ENCODE measurements at places on chromosomes 11 and 22.

GRCh38 chr11:69642913-69643632 lies 2.1 kb downstream of the CCND1 start:
- DNase-seq = peak; percentile 63

GRCh38 chr11:3609416-3610265 lies 32.2 kb downstream of the ART5 start:
- no peak for DNase-seq

- no peak for DNase-seq
These were observed 239.9 kb downstream of the CNTN5 start for GRCh38 chr11:99260696-99261095.

DNA sequence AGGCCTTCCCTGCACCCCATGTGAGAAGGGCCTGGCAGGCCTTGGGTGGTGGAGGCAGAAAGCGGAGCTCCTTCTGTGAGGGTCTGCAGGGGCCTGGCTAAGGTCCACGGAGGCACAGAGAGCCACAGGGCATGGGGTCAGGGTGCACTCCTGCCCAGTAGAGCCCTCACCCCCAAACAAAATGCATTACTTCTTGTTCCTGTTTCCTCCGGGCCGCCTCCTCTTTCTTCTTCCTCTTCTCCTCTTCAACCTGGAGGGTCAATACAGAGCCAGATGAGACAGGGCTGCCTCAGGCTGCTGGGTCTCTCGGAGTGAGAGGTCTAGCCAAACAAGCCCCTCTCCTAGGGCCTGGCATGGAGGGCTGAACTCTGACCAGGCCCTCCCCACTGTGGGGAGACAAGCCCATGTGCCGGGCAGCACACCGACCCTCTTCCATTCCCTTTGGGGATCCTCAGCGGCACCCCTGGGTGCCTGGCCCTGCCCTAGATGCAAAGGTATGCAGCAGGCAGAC lies 10.3 kb upstream of the NAP1L4 start:
- no peak for DNase-seq

- no peak for DNase-seq
These were observed 12.9 kb upstream of the GNB1L start for GRCh38 chr22:19867617-19868016.

DNA sequence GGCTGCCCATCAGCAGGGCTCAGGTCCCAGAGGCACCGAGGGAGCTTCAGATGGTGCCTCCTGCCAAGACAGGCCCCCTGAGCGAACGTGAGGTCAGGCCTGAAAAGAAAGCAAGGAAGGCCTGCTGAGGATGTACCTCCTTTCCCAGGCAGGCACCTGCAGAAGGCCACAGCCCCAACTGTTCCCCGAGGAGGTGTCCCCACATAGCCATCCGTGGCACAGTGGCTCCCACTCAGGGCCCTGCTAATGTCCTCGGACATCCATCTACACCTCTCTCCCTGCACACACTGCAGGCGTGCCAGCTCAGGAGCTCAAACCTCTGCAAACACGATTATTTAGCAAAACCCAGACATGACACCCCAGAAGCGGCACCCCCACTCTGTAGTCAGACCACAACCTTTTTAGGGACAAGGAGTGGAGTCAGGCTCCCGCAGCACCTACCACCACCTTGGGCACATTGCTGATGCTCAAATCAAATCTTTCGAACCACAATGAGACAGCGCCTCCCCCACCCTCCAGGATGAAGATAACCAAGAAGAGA lies 36.9 kb downstream of the SHANK2 start:
- DNase-seq = no peak

GRCh38 chr11:45332276-45332934 lies 46.3 kb upstream of the SYT13 start:
- peak; percentile 7 for DNase-seq

DNA sequence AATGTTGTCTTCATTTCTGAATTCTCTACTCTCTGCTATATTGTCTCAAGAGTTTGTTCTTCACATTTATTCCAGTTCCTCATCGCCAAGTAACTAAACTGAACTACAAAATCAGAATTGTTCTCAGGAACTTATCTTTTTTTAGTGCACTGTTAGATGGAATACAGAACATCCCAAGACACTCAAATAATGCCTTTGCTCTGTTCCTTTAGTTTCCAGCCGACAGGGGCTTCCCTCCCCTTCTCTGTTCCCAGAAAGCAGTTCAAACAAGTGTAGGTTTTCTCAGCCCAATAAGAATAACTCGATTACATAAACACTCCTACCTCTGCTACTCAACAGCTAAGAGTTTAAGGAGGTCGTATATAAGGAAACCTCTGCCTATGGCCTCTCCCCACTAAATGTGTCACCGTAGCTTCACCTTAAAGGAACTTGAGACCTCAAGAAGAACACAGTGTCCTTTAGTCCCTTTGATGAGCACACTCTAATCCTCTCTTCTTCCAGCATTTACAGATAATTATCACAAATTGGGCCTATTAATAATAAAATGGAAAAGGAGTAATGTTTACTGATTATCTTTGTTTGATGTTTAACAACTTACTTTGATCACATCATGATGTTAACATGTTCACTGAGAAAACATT lies 6.9 kb downstream of the POU2AF3 start:
- no peak for DNase-seq

DNA sequence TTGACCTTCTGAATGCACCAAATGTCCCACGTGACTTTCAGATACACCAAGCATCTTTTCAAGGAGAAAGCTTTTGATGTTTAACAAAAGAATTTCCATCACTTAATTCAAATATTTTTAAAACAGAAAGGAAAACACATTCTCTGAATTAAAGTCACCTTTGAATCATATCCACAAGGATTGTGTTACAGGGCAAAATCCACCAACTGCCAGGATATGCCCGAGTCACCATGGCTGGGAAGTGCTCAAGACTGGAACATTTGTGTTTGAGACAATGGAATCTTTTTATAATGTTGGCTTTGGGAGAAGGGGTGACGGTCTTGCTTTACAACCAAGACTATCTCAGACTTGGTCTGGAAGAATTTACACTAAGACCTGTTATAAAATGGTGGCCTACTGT lies 40.8 kb downstream of the BID start:
- no peak for DNase-seq

GRCh38 chr11:128888034-128888985 lies 2.8 kb upstream of the KCNJ5 start:
- DNase-seq = no peak

DNA sequence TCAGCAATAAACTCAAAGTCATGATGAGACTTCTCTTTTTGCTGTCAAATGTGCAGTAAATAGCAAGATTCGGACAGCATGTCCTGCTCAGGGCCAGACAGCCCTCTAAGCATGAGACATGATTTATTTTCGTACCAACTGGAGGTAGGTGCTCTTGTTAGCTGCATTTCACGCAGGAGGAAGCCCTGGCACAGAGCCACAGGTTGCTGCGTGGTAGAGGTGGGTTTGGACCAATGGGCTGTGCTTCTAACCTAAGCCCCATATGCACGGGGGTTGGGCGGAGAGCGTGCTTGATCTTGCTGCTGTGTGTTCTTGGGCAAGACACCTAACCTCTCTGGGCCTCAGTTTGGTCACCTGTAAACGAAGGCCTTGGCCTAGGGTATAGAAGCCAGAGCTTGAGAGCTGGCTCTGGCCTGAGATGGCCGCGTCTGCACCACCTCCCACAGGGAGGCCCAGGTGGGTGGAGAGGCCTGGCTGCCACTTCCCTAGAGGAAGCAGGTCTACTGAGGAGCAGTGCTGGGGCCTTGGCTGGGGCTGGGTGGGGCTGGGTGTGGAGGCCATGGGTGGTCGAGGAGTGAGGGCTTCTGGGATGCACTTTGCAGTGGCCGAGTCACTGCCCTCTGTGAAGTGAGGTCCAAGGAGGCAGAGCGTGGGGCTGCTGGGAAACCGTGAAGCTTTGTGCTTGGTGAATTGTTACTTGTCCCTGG lies 38.5 kb upstream of the GRAMD4 start:
- no peak for DNase-seq

DNA sequence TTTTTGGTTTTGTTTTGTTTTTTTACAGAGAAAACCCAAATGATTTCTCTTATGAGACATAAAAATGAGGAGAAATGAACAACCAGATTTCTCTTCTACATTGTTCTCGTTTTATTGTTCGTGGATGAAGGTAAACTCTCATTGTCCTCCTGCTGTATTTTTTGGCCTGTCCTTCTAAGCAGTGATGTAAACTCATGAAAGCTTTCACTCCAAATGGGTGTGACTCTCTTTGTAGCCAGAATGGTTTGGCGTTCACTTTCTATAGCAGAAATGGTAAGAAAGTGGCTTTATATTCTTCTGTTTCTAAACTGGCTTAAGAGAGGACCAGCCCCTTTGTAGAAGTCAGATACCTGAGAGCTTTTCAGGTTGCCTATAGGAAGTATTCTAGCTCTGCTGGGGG lies 15.5 kb upstream of the BMAL1 start:
- DNase-seq = no peak

DNA sequence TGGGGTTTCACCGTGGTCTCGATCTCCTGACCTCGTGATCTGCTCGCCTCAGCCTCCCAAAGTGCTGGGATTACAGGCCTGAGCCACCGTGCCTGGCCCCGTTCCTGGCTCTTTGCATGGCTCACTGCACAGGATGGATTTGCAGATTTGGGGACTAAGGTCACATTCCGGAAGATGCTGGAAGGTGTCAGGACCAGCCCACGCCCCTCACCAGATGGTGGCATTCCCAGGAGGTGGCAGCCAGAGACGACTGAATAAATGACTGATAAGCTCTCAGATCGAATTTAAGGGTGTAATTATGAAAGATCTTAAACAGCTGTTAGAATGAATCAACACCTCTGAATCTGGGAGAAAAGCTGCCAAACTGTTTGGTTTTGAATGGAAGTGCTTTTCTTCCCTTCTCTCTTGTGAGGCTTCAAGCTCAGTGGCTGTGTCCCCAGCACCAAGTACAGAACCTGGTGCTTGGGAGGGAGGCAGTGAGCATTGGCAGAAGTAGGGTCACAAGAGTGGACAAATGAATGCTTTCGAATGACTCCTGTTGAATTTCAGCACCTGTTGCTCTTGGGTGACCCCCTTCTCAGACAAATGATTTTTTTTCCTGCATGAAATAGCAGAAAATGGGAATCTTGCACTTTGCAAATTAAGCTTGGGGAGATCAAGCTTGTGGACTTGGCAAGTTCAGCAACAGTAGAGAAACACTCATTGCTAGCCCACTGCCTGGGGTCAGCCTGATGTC lies 69.6 kb downstream of the KIAA1671 start:
- no peak for DNase-seq

GRCh38 chr11:122269824-122270223 lies 153.8 kb upstream of the BLID start:
- no peak for DNase-seq

DNA sequence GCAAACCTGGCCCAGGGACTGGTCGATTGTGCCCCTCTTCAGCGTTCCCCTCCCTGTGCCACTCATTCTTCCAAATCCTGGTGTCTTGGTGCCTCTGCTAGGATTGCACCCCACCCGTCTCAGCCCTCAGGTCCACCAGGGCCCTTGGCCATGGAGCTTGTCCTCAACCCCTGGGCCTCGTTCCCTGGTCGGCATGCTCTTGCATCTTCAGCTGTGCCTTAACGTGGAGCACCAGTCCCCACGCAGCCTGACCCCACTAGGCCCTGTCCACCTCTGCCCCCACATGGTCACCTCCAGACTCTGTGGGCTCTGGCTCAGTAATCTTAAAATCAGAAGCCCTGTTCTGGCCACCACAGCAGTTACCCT lies 61.1 kb downstream of the OSBP2 start:
- DNase-seq = no peak

GRCh38 chr22:23233752-23234408 lies 53.6 kb downstream of the BCR start:
- DNase-seq = no peak

DNA sequence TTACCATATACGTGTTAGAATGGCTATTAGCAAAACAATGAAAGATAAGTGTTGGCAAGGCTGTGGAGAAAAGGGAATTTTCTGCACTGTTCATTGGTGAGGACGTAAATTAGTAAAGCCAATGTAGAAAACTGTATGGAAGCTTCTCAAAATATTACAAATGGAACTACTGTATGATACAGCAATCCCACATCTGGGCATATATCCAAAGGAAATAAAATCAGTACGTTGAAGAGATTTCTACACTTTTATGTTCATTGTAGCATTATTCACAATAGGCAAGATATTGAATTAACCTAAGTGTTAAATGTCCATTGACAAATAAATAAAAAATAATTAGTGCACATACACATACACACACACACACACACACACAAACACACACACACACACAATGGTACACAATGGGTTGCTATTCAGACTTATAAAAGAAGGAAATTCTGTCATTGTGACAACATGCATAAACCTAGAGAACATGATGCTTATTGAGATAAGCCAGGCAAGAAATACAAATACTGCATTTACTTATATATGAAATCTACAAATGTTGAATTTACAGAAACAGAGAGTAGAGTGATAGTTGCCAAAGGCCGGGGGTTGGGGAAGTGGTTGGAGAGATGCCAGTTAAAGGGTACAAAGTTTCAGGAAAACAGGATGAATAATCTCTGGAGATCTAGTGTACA lies 565.8 kb upstream of the LRRC4C start:
- no peak for DNase-seq

- DNase-seq = no peak
These were observed 63.8 kb downstream of the SHISAL1 start for GRCh38 chr22:44248926-44249325.

DNA sequence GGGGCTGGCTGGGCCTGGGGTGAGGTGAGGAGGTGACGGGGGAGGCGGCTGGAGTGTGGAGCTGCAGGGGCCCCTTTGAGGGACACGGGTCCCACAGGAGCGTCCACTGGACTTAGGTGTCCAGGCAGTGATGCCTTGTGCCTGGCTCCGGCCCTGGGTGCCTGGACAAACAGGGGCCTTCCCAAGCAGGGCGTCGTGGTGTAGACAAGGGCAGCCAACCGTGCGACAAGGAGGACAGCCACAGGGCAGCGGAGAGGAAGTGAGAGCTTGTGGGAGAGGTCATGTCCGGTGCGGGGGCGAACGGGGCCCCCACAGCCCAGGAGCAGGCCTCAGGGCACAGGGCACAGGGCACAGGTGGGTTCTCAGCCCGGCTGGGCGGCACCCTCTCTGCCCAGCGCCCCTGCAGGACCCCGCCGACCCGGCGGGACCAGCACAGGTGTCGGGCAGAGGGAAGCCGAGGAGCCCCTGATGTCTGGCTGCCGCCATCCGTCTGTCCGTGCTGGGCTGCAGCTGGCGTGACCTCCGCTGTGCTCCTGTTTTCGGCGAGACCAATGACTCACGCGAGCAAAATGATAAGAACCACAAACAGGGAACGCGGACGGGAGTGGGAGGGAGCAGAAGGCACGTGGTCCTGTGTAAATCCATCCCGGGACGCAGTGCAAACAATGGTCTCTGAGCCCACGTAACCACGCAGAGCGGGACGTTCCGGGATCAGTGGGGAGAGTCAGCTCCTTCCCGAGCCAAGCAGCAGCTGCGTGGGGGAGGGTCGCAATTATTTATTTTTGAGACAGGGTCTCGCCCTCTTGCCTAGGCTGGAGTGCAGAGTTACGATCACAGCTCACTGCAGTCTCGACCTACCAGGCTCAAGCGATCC lies 49.1 kb upstream of the A4GALT start:
- DNase-seq = no peak

GRCh38 chr22:23774114-23774921 lies 1.7 kb downstream of the MMP11 start:
- DNase-seq = no peak

DNA sequence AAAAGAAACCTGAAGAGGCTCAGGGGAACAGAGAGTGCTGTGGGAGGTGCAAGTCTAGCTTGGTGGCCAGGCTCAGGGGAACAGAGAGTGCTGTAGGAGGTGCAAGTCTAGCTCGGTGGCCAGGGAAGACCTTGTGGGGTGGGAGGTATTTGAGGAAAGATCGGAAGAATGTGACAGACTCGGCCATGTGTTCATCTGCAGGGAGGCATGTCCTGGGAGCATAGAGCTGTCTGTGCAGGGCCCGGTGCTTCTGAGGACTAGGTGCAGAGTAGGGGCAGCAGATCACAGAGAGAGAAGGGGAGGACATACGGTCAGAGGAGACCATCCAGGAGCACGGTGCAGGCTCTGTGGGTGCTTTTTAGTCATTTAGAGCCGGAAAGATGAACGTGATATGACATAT lies 10.8 kb downstream of the IFITM10 start:
- DNase-seq = no peak

Measured in activated CD4-positive, CD25-positive, alpha-beta regulatory T cell (primary cell).